MCF 10A (cell line): ENCODE measurements at places on chromosomes 7 and 10. TPM values are rescaled to one million over a fixed set of nuclear protein-coding genes. Genes with fewer than 3 reads are reported as not detected.

- DNase-seq: no peak
Observed at GRCh38 chr7:23491502-23491901, 21.2 kb upstream of the IGF2BP3 start.

DNA sequence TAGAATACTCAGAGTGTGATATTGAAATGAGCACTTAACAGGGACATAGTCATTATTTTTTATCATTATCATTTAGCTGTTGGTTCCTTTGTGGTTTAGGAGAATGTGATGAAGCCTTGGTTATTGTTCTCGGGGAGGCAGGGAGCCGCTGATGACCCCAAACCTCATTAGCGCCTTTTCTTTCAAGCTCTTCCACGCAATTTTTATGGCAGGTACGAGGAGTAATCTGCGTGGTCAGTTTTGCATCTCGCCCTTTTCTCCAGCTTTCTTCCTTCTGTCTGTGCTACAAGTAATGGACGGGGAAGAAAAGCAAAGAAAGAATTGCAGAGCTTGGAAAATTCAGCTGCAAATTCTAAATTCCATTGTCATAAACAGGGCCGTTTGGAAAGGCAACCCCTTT is 338.4 kb downstream of the GLRX3 start:
- DNase-seq: no peak

Gene NSMCE4A
- total RNA-seq: 24.5 and 30.2 TPM in 2 replicates

Gene RHEB
- total RNA-seq: 135 and 151 TPM in 2 replicates

DNA sequence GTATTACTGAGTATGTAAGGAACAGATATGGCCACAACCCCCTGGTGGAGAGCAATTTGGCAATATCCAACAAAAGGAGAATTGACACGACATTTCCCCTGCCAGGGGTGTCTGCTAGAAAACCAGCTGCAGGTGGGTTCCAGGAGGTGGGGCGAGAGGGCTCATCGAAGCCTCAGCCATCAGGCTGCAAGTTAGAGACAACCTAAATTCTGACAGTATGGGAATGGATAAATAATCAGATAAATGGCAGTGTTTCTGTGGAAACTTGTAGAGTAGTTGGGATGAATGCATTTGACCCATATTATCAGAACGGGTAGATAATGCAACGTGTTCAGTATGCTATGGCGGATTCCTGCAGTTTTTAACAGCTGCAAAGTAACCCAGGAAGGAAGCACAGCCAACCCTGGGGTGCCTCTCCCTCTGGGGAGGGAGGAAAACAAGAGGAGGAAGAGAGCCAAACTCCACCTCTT is 3.5 kb downstream of the TMEM273 start:
- DNase-seq: no peak

- DNase-seq: no peak
Observed at GRCh38 chr10:84293171-84293570, 35.2 kb upstream of the CCSER2 start.

GRCh38 chr7:122123746-122124145 is 20.3 kb downstream of the AASS start:
- no peak for DNase-seq

Gene EXOSC1
- total RNA-seq: 56.5 and 62.3 TPM in 2 replicates

DNA sequence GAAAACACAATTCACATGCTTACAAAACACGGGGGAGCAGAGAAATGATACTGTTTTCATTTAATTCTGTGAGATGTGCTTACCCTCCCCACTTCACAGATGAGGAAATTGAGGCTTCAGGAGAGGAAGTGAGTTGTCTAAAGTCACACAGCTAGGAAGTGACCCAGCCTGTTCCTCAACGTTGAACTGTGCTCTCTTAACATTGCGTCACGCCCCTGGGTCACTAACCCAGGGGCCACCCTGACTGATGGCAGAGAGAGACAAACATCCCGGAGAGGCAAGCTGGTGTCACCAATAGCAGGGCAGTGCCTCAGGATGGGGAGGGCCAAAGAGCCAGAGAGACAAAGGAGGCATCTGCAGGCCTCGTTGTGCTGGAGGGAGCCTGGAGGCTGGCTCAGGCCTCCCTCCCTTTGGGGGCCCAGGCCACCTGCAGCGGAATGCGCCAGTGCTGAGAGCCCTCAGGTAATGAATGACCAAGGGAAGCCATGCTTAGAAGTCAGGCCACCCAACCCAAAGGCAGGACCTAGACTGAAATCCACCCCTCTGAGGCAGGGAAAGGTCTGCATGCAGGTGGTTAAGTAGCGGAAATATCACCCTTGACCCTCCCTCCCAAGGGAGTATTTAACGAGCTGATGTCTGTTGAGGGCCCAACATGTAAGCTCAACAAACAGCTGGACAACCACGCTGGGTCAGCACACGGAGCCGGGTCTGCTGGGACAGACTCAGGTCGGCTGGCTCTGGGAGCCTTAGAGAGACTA is 81.3 kb downstream of the C10orf105 start:
- DNase-seq: no peak

- peak; percentile 72 for DNase-seq
Observed at GRCh38 chr10:4671451-4672145, 154.4 kb upstream of the AKR1E2 start.
